Vein endothelial cell (primary cell): ENCODE measurements at places on chromosomes 16 and 17. TPM values are rescaled to one million over a fixed set of nuclear protein-coding genes. Genes with fewer than 3 reads are reported as not detected.

The DPEP1 gene
- 0.10 and 0.33 TPM in 2 replicates for total RNA-seq

The TTLL6 gene
- not detected in 2 replicates for total RNA-seq

The TSNAXIP1 gene
- 0.33 and 0.67 TPM in 2 replicates for total RNA-seq

The SYNGR3 gene
- 1.9 and 6.9 TPM in 2 replicates for total RNA-seq

The STH gene
- not detected in 2 replicates for total RNA-seq

The CD300A gene
- not detected in 2 replicates for total RNA-seq
